AG09319 (cell line): ENCODE measurements at places on chromosomes 3 and 15.

DNA sequence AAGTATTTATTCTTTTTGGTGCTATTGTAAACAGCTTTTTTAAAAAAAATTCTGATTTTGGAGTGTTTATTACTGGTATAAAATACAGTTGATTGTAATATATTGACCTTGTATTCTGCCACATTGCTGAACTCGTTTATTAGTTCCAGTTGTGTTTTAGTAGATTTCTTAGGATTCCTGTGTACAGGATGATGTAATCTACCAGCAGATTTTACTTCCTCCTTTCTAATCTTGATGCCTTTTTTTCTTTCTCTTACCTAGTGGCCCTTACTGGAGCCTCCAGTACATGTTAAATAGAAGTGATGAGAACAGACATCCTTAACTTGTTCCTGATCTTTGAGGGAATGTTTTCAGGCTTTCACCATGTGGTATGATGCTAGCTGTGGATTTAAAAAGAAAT, 70.4 kb upstream of the KY start:
- DNase-seq: no peak

GRCh38 chr15:40770147-40770721, 454 bp downstream of the C15orf62 start:
- DNase-seq: no peak

- DNase-seq: no peak
These were observed 31.8 kb downstream of the REC114 start for GRCh38 chr15:73474785-73475184.

DNA sequence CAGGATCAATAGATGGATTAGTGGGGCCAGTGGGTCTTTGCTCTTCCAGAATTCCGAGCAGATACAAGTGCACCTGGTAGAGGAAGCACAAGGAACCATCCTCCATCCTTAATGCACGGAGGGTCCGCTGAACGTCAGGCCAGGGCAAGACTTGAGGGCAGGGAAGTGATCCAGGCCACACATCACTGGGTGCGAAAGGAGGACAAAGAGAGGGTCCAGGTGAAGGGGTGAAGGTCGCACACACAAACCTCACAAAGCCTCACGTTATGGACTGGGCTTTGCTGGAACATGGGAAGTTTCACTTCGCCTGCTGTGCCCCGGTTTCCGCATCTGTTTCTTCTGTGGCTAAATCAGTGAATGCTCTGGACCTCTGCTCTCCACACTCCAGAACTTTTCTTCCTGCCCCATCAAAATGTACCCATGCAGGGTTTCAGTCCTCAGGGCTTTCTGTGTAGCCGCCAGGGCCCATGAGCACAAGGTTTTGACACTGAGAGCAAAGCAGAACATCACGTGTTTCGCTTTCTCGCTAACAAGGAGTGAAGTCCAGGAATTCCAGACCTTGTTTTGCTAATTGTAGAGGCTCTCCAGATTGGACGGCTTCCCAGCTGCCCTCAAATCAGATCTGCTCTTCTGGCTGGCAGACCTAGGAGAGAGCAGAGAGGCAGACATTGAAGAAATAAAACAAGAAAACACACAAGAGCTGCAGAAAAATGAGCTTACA, 56.3 kb downstream of the KLF15 start:
- no peak for DNase-seq

- DNase-seq: no peak
These were observed 27.8 kb downstream of the ADGRG7 start for GRCh38 chr3:100637197-100637631.

DNA sequence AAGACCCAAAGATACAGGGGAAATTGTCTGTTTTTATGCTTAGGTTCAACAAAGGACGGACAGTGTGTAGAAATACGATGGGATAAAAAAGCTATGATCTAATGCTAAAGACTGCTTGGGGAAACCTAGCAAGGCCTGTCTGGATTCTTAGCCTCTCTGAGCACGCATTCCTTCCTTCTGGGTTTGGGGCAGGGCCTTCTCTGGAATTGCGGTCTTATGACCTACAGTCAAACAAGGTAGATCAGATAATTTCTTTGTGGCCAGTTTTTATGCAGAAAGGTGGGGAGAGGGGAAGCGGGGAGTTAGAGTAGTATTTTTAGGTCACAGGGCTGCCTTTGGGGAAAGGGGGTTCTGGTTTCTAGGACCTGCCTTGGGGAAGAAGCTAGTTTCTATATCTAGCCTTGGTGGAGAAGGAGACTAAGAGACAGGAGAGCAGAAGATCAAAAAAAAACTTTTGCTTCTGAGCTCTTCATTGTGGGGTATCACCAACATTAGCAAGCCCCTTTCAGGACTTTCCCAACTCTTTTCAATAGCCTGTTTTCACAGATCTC, 39.1 kb upstream of the LIPC start:
- DNase-seq: no peak

GRCh38 chr3:195133462-195133861, 137.5 kb downstream of the XXYLT1 start:
- peak; percentile 88 for DNase-seq

- peak; percentile 94 for DNase-seq
These were observed 5.2 kb downstream of the POLR2H start for GRCh38 chr3:184366619-184367289.

GRCh38 chr3:126053949-126054569, 29.9 kb downstream of the SLC41A3 start:
- DNase-seq: no peak
